Motor neuron (in vitro differentiated cells): ENCODE measurements at places on chromosomes 2 and 18.

DNA sequence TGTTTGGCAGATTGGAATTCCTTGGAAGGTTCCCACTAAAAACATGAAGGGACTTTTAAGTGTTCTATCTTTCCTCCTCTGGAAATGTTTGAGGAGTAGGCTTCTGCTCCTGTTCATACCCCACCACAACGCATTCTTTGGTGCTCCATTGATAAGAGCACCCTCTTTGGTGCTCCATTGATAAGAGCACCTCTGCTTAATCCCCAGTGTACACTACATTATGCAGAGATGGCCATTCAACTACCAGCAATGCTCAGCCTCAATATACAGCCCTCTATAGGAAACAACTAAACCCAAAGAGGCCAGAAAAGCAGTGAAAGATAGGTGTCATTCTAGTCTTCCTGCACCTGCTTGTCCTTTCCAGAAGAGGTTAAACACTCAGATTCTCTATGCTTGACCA, 1.8 kb upstream of the CHAC2 start:
- no peak for ATAC-seq

- no peak for ATAC-seq
Observed at GRCh38 chr2:134359367-134360081, 105.7 kb downstream of the MGAT5 start.

DNA sequence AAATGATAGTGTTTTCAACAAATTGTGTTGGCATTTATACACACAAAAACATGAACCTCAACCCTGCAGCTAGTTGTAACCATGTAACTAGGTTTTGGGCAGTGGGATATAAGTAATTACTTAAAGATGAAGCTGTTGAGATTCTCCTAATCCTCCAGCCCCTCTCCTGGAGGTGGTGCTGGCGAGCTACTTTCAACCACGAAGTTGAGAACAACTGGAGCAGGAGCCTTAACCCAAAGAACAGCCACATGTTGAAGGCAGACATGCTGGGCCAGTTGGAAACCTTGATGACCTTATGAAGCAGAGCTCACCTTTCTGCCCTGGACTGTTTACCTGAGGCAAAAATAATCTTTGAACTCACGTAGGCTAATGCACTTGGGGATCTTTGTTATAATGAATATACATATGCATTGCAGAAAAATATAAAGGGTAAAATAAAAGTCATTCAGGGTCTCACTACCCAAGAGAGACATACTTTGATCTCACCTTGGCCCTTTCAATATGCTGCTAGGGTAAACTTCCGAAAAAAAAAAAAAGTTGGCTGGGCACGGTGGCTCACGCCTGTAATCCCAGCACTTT, 89.6 kb upstream of the NPAS2 start:
- ATAC-seq = no peak

DNA sequence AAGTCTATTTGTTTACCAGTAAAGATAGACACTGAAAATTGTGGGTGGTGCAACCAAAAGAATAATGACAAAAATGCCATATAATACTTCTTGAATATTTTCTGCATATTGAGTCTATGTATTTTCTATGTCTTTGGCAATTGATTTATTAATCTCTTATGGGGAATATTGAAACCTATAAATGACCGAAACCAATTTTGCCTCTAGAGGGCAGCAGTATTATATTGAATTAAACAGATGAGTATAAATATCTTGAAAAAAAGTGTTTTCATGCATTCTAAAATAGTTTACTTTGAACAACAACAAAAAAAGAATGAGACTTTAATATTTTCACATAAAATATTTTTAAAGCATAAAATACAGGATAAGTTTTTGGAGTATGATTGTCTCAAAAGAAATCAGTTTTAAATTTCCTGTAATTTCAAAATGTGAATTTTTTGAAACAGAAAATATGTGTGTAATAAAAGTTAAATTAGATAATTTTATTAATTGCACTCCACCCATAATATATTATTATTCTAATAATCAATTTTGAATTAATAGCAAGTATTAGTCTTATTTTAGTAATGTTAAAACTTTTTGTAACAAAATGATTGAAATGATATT, 49.9 kb upstream of the CALCRL start:
- no peak for ATAC-seq

- no peak for ATAC-seq
Observed at GRCh38 chr2:105400138-105400540, 1.3 kb upstream of the FHL2 start.

- no peak for ATAC-seq
Observed at GRCh38 chr2:17752246-17752645, 1.4 kb downstream of the SMC6 start.

- ATAC-seq = no peak
Observed at GRCh38 chr2:28635191-28635611, 116.4 kb upstream of the PPP1CB start.

DNA sequence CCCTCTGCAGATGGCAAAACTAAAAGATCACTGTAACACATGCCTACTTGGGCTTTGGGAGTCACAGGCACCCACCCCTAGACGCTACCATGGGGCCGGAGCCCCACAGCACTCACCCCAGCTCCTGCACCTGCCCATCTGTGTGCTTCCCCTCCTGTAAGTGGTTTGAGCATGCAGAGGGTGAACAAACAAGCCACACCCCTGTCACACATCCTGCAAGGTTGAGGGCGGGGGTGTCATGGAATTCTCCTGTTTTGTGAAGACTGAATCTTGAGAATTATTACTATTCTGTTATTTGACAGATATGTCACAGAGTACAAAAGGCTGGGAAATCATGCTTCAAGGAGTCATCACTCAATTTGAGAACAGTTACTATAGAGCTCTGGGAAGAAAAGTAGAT, 60.9 kb downstream of the RFTN2 start:
- no peak for ATAC-seq

GRCh38 chr2:120591572-120591971, 144.1 kb upstream of the GLI2 start:
- ATAC-seq = no peak

GRCh38 chr2:3324404-3325281, 53.0 kb downstream of the EIPR1 start:
- no peak for ATAC-seq

GRCh38 chr2:18605115-18605514, 15.7 kb upstream of the NT5C1B start:
- no peak for ATAC-seq

DNA sequence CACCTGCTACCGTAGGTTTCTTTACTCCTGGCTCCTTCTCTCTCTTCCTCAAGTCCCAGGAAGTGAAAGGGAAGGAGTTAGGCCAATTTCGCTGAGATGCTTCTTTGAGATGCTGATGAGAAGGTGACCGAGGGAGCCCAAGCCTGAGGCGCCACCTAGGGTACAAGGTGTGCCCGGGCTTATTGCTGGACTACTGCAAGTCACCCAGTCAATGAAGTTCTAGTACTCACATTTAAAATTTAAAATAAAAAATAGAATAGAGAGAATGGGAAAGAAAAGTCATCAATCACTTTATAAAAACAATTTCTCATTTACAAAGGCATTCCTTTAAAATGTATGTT, 45.3 kb downstream of the ACAA2 start:
- peak; percentile 83 for ATAC-seq

DNA sequence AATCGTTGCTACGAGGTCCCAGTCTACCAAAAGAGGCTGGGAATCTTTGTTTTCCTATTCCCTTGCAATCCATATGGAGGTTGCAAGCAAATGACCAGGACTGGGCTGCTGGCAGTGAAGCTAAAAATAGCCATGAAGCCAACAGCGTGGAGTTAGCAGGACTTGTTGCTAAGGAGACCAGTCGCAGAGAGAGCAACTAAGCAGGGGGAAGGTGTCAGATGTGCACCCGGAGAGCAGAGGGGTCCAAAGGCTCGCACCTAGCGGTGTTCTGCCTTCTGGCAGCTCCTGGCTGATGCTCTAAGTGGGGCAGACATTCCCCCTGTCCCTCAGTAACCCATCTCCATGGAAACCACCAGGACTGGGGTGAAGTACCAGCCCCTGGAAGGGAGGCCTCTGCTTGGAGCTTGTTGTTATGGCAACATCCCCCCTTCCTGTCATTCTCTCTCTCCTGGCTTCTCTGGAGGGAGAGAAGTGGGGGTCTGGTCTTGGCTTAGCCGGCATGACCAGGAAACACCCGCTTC, 84.6 kb downstream of the DNMT3A start:
- ATAC-seq = peak; percentile 83

DNA sequence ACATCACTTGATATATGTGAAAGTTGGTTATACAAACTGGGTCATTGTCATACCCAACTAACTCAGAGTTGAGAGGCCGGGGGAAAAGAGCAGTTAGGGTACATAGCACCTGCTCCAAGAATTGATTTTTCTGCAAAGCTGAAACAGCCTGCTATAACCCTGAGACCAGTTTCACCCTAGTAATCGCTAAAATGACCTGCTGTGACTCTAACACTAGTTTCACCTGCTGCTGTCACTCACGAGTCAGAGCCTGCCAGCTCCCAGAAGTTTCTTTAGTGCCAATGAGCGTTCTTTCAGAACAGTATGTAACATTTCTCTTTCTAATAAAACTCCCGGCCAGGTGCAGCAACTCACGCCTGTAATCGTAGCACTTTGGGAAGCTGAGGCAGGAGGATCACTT, 28.0 kb downstream of the SRSF7 start:
- no peak for ATAC-seq

GRCh38 chr2:112174383-112174782, 36.2 kb downstream of the FBLN7 start:
- ATAC-seq = no peak
